ENCODE measurements at places on chromosomes 6 and 20. TPM values are rescaled to one million over a fixed set of nuclear protein-coding genes. Genes with fewer than 3 reads are reported as not detected.

CPNE5 gene
- total RNA-seq = not detected

EPHA7 gene
- under 0.01 TPM for total RNA-seq

- no peak for DNase-seq
Measured at GRCh38 chr6:146269482-146269881, 240.6 kb downstream of the GRM1 start.

DNA sequence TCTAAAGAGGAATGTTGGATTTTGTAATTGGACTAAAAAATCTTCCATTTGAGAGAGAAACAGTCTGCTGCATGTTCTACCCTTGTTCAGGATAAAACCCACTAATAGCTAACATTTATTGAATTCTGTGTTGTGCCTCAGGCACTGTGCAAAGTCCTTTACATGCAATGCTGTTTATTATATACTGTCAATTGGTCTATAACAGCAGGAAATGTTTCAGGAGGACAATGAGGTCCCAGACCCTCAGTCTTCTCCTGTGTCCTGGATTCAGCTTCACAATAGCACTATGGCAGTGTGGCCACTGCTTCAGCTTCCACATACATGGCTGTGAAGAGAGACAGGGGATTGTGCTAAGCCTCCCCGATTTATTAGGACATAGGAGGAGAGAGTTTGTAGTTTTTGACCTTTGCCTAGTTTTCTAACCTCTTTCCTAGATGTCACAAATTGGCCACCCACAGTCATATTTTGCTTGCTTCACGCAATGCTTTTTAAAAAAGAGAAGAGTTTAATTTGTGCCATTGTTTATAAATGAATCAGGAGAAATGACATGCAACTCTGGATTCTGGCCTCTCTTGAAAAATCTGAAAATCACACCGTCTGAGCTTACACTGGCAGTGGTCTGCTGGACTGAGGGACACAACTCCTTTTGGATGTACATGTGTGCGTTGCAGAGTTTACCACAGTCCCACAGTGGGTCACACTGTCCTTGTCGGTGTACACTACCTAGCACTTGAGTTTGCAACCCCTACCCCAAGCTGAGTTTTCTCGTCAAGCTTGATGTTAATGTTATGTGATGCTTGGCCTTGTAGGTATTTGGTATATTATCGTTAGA lies 11.3 kb downstream of the PTPN1 start:
- no peak for DNase-seq

- no peak for DNase-seq
Measured at GRCh38 chr6:47165918-47166317, 123.8 kb upstream of the ADGRF1 start.

GRCh38 chr6:45031601-45032000 lies 296.5 kb upstream of the RUNX2 start:
- DNase-seq = peak; percentile 27
